ENCODE measurements at places on chromosomes 4 and X.

GRCh38 chr4:155759372-155760252 is 791 bp downstream of the GUCY1B1 start:
- DNase-seq, result peak; percentile 18

DNA sequence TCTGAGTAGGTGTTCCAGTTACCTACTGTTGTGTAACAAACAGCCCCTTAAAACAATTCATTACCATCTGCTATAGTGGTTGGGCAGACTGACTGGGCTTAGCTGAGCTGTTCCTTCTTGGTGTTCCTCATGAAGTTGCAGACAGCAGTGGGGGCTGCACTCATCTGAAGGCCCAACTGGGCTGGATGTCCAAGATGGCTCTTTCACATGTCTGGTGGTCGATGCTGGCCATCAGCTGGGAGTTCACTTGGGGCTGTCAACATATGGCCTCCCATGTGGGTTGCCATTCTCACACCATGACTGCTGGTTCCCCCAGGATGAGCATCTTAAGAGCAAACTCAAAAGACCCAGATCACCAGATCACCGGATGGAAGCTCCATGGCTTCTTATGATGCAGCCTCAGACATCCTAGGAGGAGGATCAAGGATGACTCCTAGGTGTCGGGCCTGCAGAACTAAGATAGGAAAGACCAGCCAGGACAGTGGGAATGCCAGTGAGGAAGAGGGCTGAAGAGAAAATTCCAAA is 34.3 kb upstream of the PPP2R2C start:
- DNase-seq, result no peak

DNA sequence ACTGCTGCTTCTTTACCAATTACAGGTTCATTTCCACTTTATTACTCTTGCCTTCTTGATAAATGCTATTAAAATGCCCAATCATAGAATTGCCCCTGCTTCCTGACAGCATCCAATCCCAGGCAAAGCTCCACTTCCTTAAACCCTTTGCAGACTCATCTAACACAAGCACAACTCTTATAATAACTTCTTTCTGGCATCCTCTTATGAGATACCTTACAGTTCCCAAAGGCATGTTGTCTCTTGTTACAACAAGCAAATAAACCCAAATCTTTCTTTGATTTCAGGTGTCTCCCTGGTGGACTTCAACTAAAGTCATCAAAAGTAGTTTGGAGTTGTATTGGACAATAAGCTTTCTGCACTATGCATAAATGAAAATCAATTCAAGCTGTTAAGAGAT is 22.5 kb upstream of the ADH7 start:
- no peak for DNase-seq

DNA sequence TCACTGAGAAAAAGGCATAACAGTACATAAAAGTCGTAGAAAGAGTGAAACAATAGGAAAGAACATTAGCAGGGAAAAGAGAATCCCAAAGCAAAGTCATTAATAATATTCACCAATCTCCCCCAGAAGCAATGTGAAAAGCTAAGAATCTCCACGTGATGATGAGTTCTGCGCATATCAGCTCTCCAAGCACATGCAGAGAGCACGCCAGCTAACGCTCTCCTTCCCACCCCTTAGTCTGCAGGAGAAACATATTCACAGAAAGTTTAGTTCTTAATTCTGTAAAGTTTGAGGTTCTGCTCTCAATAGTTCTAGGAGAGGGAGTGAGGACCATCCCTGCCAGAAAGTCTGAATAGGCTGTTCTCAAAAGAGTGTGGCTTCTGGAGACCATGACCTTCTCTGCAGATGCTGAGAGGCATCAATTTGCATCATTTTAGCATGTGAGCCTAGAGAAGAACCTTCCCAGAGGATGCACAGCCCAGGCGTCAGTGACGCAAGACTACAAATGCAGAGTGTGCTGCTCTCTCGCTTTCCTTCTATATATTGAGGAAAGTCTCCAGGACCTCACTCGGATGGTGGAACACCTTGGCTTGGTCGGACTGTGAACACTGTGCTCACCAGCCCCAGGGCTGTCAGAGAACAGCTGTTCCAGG is 51.3 kb upstream of the AFAP1 start:
- DNase-seq, result no peak

DNA sequence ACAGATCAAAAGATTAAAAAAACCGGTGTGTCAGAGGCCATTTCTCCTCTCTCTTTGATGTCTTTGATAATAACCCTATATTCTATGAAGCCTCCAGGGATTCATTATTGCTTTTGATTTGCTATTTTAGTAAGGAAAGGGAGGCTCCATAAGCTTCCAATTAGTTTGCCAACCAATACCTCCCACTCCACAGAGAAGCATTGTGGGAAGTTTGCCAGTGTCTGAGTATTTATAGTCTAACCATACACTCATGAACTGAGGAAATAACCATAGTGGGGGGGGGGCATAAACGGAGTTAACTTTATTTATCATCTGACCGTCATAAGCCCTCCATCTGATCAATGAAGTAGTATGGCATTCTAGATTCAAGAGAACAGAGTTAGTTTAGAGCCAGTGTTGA is 1066.8 kb upstream of the PABPC4L start:
- DNase-seq, result no peak

DNA sequence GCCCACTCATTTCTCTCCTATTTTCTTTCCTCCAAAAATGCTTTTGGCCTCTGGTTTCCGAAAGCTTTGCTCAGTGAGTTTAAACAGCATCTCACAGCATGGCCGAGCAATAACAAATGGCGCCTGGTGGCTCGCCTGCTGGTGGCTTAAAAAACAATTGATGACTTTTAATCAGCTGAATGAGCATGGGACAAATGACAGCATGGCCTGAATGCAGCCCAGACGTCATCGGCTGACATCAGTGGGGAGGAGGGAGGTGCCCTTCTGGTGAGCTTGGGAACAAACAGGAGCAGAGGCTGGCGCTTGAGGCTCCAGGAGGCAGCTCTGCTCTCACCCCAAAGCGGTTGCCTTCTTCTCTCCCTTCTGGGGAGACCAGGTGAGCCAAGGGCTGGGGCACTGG is 286.4 kb downstream of the BCOR start:
- DNase-seq, result no peak

GRCh38 chr4:5371415-5372190 is 320.3 kb downstream of the STK32B start:
- DNase-seq, result no peak

GRCh38 chr4:32003548-32003947 is 1283.4 kb downstream of the PCDH7 start:
- DNase-seq, result no peak

GRCh38 chr4:159163521-159163920 is 60.6 kb downstream of the RAPGEF2 start:
- no peak for DNase-seq

DNA sequence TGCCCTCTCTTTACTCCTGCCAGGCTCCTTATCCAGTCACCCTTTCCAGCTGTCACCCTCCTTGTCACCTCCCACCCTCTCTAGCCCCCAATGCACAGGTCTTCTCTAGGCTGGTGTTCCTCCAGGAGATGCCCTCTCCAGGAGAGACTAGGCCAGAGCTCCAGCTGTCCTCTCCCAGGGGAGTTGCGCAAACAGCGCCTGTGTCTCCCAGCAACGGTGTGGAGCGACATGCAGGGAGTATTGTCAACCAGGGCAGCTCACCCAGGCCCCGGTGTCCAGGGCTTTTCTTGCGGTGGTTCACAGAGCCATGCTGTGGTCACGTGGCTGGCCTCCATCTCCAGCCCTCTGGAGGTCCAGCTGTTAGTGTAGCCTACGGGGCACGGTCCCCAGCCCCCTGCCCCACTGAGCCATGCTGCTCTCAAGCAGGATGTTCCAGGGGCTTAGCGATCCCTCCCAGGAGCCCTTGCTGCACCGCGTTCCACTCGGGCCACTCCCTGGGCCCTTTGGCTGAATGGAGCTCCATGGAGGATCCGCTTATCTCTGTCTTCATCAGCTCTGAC is 34.8 kb downstream of the CCNQ start:
- DNase-seq, result no peak

DNA sequence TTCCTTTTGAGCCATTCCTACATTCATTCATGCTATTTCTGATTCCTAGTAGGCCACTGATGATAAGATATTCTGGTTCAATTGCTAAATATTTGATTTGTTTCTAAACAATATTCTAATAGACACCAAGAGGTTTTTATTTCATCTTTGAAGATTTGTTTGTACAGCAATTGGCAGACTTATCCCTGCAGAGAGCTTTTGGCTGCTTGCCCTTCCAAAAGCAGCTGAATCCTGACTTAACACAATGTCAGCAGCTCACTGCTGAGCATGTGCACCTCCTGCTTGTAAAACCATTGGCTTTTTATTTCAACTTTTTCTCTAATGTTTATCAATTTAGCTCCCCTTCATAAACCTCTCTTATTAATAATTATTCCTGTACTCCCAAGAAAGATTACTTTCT is 45.3 kb downstream of the MMRN1 start:
- DNase-seq, result no peak

DNA sequence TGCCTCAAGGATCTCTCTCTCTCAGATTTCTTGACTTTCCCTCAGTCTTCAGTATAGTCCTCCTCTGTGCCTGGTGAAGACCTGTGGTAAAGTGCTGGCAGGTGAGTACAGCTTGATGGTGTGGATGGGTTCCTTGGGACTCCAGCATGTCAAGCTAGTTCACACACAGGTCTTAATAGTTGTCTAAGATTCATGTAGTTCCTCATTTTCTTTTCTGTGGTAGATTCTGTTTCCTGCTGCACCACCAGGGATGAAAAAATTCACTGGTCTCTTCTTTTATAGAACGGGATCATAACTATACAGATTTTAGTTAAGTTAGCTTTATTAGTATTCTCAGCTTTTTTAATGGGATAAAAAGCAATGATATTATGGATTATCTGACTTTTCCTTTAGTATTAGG is 32.5 kb upstream of the PAQR3 start:
- DNase-seq, result no peak

- DNase-seq, result no peak
Measured at GRCh38 chrX:17521871-17522693, 147.1 kb downstream of the NHS start.

DNA sequence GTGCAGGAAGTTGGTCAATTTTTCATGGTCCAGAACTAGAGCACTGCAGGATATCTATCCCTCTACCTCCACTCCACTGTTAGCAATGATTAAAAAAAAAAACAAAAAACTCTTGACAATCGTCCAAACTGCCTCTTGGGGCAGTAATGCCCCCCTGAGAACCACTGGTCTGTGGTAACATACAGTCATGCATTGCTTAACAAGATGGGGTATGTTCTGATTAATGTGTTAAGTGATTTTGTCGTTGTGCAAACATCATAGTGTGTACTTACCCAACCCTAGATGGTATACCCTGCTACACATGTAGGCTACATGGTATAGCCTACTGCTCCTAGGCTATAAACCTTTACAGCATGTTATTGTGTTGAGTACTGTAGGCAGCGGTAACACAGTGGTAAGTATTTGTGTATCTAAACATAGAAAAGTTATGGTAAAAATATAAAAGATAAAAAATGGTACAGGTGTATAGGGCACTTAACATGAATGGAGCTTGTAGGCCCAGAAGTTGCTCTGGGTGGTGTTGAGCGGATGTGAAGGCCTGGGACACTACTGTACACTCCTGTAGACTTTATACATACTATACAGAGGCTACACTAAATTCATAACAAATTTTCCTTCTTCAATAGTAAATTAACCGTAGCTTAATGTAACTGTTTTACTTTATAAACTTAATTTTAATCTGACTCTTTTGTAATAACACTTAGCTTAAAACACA is 34.1 kb downstream of the ART3 start:
- no peak for DNase-seq

GRCh38 chr4:150127757-150128156 is 49.5 kb downstream of the DCLK2 start:
- DNase-seq, result no peak

GRCh38 chrX:111123125-111123524 is 27.1 kb downstream of the PAK3 start:
- no peak for DNase-seq

- DNase-seq, result no peak
Measured at GRCh38 chrX:7746856-7747255, 96.1 kb upstream of the VCX start.

- no peak for DNase-seq
Measured at GRCh38 chr4:121199742-121200561, 35.8 kb upstream of the TNIP3 start.

- DNase-seq, result no peak
Measured at GRCh38 chr4:3852309-3852708, 86.1 kb downstream of the ADRA2C start.

DNA sequence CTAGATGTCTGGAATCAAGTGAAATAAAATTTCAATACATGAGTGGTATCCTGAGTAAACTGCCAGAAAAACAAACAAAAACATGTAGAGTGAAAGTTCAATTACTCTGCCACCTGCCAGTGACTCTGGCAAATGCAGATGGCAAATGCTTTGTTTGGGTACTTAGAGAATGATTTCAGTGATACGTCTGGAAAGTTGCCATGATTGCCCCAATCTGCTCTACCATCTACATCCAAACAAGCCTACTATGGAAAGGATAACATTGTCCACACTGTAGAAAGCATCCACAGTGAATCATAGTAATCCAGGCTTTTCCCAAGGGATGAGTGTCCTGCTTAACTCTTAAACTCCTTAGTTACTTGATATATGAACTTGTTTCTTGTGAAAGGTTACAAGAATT is 3.4 kb downstream of the SPATA4 start:
- no peak for DNase-seq

GRCh38 chrX:76893930-76894329 is 466.4 kb downstream of the MAGEE1 start:
- DNase-seq, result no peak

GRCh38 chr4:184201179-184201578 is 16.5 kb downstream of the ENPP6 start:
- no peak for DNase-seq

DNA sequence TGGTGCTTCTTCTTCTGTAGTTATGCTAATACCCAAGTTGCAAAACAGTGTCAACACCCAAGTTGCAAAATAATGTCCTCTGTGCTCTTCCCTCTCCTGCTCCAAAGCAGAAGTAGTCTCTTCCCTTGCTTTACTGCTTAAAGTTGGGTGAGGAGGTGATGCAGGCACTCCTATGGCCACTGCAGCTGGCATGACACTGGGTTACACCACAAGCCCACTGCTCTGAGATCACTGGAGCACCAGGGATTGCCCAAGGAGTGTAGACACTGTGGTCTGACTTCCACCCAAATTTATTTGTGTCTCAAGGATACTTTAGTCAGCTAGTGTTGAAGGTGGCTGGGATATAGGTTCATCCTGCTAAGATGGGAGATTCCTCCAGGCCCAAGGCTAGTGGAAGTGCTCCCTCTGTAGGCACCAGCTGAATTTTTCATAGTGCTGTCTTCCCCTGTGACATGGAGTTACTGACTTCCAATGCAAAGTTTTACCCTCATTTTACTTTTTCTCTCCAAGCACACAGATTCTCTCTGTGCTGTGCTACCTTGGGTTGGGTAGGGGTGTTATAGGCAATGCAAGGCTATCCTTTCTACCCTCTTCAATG is 196.2 kb upstream of the TENT5D start:
- no peak for DNase-seq

- peak; percentile 29 for DNase-seq
Measured at GRCh38 chrX:96685210-96686099, 813 bp downstream of the DIAPH2 start.
